ENCODE measurements at places on chromosomes 3 and 15.

GRCh38 chr15:87623832-87624231 lies 632.7 kb downstream of the NTRK3 start:
- no peak overlapping the region for H3K4me3 ChIP-seq
- peaks cover 10% of the 10 kb centered on the region for H3K4me1 ChIP-seq
- H3K27me3 ChIP-seq, result peaks cover 2% of the 10 kb centered on the region
- no peak overlapping the region for H3K27ac ChIP-seq
- DNase-seq, result no peak

GRCh38 chr15:81286621-81287121 lies 37.3 kb downstream of the STARD5 start:
- DNase-seq, result no peak
- H3K36me3 ChIP-seq, result no peaks in the 10 kb centered on the region
- H3K27me3 ChIP-seq, result peaks cover 23% of the 10 kb centered on the region
- H3K27ac ChIP-seq, result no peak overlapping the region

DNA sequence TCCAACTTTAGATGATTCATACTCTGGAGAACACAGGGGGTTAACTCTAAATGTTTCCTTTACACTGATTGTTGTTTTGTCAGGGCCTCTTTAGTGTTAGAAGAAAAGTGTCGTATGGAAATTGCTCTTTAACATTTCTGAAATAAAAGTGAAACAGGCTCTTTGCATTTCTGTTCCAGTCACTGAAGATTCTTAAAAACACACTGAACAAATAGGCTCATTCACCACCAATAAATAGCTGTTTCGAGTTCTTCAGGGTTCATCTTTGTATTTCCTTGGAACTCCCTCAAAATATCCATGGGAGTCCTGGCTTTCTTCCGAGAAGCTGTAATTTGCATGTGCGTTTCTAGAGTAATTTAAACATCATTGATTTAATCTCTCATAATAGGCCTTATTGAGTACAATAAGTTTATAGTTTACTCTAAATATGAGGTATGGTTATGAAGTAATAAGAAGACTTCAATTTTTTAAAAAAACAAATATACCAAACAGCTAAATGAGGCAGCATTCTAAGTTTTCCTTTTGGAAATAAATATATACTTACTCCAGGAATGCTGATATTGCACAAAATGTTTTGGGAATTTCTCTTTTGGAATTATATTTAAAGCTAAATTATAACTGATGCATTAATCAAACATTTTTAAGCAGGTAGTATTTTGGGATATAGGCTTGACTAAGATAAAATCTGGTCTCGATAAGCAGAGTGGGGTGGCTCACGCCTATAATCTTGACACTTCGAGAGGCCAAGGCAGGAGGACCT lies 327.4 kb downstream of the EPHA3 start:
- H3K27me3 ChIP-seq, result no peaks in the 10 kb centered on the region
- H3K36me3 ChIP-seq, result no peaks in the 10 kb centered on the region
- no peak overlapping the region for H3K27ac ChIP-seq
- DNase-seq, result no peak
- peaks cover 10% of the 10 kb centered on the region for H3K4me1 ChIP-seq
- no peak overlapping the region for H3K4me3 ChIP-seq

- H3K27ac ChIP-seq, result peak overlapping the region; percentile 33
- no peaks in the 10 kb centered on the region for H3K36me3 ChIP-seq
- no peak for DNase-seq
- H3K4me1 ChIP-seq, result peaks cover 7% of the 10 kb centered on the region
Observed at GRCh38 chr3:18901571-18901970, 246.7 kb upstream of the KCNH8 start.
